BJ (cell line): ENCODE measurements at places on chromosomes 1 and 21. TPM values are rescaled to one million over a fixed set of nuclear protein-coding genes. Genes with fewer than 3 reads are reported as not detected.

MARK1 gene
- 0.97 and 1.4 TPM in 2 replicates for polyA plus RNA-seq

- DNase-seq, result no peak
Observed at GRCh38 chr21:45680215-45680614, 36.7 kb downstream of the PCBP3 start.

GRCh38 chr1:186858923-186859322 is 30.2 kb downstream of the PLA2G4A start:
- DNase-seq, result no peak

GRCh38 chr1:201530741-201531531 is 8.0 kb upstream of the NAV1 start:
- peak; percentile 81 for DNase-seq

GRCh38 chr1:111624382-111624781 is 4.8 kb downstream of the RAP1A start:
- DNase-seq, result no peak

DNA sequence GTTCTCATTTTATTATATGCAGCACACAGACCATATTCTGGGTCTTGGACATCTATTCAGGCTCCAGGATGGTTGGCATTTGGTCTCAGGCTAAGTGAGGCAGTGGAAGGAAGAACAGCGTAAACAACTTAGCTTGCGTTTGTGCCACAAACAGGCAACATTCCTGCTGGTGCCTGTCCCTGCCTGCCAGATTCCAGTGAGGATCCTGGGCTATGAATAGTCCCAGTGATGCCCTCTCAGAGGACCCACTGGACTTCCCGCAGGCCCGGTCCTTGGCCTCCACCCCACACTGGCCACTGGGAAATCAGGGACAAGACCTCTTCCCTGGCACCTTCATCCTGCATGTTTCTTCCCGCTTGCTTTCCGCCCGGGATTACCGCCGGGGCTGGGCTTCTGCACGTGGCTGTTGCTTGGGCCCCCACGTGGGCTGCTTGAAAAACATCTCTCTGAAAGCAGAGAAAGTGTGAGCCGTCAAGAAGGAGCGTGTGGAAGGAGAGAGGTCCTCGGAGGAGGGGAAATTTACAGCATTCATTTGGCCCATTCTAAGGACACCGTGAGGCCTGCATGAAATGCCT is 145.1 kb upstream of the WNT4 start:
- DNase-seq, result no peak

DNA sequence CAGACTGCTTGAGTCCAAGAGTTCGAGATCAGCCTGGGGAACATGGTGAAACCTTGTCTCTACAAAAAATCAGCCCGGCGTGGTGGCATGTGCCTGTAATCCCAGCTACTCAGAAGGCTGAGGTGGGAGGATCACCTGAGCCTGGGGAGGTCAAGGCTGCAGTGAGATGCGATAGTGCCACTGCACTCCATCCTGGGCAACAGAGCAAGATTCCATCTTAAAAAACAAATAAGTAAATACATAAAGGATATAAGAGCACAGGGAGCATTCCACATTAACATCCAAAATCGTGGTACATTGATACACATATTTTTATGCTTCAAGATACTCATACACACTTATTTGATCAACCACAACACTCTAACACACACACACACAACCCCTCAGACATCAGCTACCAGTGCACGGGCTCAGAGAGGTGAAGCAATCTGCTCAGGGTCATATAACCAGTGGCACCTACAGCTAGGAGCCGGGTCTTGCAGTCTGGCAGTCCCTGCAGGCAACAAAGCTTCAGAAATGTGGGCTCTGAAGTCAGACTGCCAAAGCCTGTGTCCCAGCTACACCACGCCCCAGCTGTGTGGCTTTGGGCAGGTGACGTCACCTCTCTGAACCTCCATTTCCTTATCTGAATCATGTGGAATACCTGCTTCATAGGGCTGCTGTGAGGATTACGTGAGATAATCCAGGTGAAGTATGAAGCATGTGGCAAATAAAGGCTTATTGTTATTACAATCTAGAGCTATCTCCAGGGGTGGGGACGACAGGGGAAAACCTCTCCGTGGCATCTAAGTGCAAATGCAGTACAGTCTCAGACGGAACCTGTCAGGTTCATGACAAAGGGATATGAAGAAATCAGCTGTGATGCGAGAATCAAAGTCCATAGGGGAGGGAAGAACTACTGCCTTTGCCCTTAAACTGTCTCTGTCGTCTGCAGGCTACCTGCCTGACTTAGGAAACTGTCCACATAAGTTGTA is 4.8 kb upstream of the CRYBG2 start:
- DNase-seq, result no peak

GRCh38 chr1:184590163-184590750 is 164.4 kb downstream of the EDEM3 start:
- no peak for DNase-seq

GRCh38 chr1:44526295-44527073 is 121.4 kb downstream of the RNF220 start:
- no peak for DNase-seq

DNA sequence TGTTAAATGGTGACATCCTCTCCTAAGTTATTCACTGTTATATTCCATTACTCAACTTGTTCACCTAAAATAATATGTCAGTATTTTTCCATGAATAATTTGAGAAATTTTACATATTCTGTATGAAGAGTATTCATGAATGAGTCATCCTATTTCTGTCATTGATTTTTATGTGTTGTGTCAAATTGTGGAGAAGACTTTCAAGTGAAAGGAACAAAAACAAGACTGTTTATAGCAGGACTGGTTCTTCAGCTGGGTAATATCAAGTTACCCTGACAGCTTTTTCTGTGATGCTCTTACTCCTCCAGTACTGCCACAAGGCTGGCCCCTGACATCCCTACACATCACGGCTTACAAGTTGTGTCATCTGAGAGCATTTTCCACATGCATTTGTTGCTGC is 847.7 kb downstream of the NCAM2 start:
- DNase-seq, result no peak

DNA sequence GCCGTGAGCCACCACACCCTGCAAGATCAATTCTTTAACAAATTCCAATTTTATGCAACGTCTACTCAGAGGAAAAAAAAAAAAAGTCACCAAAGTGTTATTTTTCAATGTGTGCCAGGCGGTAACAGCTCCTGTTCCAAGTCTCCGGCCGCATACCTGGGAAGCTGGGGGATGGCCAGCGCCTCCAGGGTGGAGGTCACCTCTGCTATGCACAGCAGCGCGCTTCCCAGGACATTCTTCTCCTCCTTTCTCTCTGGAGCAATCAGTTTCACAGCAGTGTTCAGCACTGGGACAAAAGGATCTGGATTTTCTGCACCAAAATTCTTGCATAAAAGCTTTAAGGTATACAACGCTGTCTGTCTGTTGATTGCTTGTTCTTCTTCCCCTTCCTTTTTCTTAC is 34.3 kb downstream of the LGALS8 start:
- no peak for DNase-seq

DNA sequence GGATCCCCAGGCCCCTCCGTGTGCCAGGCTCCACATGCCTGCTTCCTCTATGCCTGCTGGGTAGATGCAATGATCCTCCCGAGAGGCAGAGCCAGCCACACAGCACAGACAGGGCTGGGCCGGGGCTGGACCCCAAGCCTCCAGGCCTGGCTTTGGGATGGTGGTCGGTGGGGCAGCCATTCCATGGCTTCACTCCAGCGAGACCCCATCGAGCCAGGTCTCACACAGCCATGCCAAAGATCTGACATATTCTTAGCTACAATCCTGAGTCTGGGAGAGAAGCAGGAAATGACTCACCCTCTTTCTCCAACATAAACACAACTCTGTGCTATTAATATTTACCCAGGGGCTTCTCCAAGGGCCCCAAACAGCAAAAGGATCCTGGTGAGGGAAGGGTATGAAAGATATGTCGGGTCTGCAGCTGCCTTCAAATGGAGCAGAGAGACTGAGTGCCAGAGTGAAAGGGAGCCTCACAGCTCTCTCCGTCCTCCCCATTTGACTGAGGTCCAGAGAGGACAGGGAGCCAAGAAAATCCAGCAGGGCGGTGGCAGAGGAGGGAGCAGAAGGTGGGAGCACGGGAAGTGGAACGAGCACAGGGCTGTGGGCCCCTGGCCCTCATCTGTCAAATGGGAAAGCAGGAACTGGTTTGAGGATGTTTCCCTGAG is 639.5 kb downstream of the MATN1 start:
- peak; percentile 26 for DNase-seq

DNA sequence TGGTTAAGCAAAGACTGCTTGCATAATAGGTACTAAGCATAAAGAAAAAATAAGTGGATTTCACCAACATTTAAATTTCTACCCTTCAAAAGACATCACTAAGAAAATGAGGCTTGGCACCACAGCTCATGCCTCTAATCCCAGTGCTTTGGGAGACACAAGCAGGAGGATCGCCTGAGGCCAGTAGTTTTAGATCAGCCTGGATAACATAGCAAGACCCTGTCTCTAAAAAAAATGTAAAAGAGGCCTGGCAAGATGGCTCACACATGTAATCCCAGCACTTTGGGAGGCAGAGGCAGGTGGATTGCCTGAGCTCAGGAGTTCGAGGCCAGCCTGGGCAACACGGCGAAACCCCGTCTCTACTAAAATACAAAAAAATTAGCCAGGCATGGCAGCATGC is 73.0 kb downstream of the PIGK start:
- DNase-seq, result no peak

DNA sequence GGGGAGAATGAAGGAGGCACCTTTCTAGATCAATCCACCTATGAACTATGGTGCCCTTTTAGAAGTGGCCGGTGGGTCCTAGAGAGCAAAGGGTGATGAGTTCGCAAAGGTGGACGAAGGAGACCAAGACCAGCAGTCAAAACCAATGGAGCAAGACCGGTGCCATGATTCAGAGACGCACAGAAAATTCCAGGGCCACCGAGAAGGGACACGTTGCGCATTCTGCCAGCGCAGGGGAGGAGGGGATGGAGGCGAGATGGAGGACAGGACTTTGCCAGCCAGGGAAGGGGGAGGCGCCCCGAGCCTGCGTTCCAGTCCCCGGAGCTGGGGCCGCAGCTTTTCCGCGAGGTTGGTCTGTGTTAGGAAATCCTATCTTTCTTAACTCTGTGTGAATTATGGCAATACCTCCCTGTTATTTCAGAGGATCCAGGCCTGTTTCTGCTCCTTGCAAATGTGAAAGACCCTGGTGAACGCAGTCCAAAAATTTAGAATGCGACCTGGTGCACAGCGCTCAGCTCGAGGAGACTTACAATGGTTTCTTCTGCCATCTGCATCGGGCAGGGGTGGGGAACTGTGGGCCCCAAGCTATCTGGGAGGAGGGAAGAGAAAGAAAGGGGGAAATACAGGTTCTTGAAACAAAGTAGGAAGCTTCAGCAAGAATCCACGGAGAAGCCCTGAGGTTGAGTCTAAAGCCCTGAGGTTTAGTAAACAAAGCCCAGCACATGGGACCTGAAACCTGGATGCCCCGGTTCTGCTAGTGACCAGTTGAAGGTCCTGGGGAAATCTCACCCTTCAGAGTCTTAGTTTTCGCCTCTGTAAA is 129.4 kb downstream of the MRPS6 start:
- no peak for DNase-seq

GRCh38 chr1:173917149-173917548 is at the start of gene SERPINC1:
Gene SERPINC1 (minus strand): TSS chr1:173917327. CDS start chr1:173917259, 68 bp downstream.
- DNase-seq, result no peak

GRCh38 chr1:223887747-223888418 is 42.1 kb upstream of the TP53BP2 start:
- DNase-seq, result peak; percentile 84

- DNase-seq, result peak; percentile 64
Observed at GRCh38 chr1:214993419-214993818, 89.1 kb upstream of the KCNK2 start.

GRCh38 chr21:39867198-39867650 is at the start of gene PCP4:
Gene PCP4 (plus strand): TSS chr21:39867438. CDS start chr21:39867502, 64 bp downstream.
- no peak for DNase-seq

DNA sequence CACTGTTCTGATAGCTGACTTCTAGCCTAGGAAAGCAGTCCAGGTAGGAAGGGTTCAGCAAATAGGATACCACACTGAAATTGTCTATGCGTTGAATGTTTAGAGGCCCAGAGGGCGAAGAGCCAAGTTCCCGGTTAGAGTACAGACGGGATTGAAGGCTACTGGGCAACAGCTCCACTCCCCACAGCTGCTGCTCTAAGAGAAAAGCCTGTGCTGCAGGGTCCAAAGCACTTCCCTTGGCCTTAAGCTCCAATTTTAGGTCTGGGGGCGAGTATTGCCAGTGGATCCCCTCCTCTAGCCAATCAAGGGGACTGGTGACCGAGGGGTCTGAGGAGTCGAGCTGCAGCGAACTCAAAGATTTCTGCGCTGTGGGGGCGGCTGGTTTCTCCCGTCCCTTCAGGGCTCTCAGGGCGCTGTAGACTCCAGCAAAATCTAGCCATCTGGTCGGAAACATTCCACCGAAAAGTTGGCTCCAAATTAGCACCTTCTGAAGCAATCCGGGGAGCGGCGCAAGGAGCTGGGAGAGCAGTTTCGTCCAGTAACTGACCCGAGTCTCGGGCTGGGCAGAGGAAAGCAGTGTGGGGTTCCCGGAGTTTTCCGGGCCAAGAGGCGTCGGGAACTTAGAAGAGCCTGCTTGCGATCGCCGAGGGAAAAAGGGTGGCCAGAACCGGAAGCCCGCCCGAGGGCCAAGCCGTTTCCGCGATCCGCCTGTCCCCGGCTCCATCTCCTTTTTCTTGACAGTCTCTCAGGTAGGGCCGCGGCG is 748 bp downstream of the PPP1R15B start:
- no peak for DNase-seq

DNA sequence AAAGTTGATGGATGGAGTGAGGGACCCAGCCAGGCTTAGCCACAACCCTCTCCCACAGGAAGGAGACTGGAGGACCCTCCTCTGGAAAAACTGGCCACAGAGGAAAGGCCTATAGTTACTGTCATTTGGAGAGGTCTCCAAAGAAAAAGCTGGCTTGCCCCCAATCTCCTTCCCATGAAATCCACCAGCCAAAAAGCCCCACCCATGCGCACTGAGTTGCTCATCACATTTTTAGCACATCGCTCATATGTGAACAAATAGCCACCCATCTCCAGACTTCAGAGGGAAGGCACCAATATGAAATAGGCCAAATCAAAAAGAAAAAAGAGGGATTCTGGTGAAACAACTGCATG is 36.9 kb upstream of the QSOX1 start:
- peak; percentile 56 for DNase-seq

PRELP gene
- polyA plus RNA-seq, result 2.8 and 3.9 TPM in 2 replicates

DNA sequence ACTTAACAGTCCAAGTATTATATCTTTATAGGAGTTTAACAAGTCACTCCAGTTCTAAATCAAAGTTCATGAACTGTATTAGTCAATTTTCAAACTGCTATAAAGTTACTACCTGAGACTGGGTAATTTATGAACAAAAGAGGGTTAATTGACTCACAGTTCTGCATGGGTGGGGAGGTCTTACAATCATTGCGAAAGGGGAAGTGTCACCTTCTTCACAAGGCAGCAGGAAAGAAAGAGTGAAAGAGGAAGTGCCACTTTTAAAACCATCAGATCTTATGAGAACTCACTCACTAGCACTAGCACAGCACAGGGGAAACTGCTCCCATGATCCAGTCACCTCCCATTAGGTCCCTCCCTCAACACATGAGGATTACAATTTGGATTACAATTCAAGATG is 70.0 kb downstream of the CLCA4 start:
- DNase-seq, result no peak
